ENCODE measurements at places on chromosomes 11 and 22.

GRCh38 chr11:30786256-30787110, 200.3 kb upstream of the MPPED2 start:
- no peak for DNase-seq

- no peak for DNase-seq
Observed at GRCh38 chr22:29531419-29531818, 22.1 kb downstream of the THOC5 start.

DNA sequence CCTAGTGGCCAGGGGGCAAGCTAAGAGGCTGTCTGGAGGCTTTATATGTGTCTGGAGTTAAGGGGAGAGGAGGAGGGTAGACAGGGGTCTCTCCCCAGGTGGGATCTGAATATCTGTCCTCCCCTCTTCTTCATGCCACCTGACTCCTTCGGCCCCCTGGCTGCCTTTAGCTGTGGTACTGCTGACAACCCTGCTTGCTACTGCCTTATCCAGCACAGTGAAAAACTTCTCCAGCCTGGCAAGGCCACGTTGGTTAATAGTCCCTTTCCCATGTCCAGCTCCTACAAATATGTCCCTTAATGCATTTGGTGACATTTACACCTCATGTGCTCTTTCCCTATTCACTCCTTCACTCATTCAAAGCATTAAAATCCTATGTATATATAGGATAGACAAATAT, 42.4 kb upstream of the NNMT start:
- no peak for DNase-seq

DNA sequence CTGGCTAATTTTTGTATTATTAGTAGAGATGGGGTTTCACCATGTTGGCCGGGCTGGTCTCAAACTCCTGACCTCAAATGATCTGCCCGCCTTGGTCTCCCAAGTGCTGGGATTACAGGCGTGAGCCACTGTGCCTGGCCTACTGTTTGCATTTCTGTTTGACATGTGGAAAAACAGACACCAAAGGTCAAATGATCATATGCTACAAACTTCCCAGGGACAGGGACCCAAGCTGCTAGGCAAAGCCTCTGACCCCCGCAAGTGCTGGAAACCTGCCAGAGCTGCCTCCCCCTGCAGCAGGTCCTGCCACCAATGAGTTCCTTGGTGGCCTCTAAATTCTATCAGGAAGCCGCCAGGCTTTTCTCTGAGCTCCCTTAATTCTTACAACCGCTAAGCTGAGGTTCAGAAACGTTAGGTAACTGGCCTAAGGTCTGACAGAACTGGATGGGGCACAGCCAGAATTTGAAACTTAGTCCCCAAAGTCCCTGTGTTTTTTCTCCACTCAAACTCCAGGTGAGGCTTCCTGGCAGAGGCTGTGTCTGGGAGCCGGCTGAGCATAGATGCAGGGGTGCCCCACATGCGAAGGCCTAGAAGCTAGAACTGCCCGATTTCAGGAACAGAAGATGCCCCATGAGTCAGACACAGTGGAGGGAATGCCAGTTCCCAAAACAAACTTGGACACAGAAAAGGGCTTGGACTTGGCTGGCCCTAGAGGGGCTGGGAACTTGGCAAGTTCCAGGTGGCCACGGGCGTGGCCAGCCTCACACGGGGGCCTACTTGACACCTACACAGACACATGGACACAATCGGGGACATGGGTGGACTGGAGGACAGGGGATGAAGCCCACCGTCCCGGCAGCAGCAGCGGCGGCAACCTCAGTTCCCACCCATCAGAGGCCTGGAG, 7.4 kb downstream of the CSNK1E start:
- no peak for DNase-seq

- DNase-seq = no peak
Observed at GRCh38 chr22:48856308-48856615, 971.4 kb downstream of the BRD1 start.

- no peak for DNase-seq
Observed at GRCh38 chr11:44808053-44808753, 81.4 kb downstream of the TSPAN18 start.
